Activated T-helper 9 cell treated with anti-CD3 and anti-CD28 coated beads, Interleukin-2, amount 50 U/mL, for 16 hours (primary cell): ENCODE measurements at places on chromosomes 5 and 9.

- DNase-seq: no peak
Measured at GRCh38 chr9:106405871-106406435, 457.0 kb upstream of the ZNF462 start.

DNA sequence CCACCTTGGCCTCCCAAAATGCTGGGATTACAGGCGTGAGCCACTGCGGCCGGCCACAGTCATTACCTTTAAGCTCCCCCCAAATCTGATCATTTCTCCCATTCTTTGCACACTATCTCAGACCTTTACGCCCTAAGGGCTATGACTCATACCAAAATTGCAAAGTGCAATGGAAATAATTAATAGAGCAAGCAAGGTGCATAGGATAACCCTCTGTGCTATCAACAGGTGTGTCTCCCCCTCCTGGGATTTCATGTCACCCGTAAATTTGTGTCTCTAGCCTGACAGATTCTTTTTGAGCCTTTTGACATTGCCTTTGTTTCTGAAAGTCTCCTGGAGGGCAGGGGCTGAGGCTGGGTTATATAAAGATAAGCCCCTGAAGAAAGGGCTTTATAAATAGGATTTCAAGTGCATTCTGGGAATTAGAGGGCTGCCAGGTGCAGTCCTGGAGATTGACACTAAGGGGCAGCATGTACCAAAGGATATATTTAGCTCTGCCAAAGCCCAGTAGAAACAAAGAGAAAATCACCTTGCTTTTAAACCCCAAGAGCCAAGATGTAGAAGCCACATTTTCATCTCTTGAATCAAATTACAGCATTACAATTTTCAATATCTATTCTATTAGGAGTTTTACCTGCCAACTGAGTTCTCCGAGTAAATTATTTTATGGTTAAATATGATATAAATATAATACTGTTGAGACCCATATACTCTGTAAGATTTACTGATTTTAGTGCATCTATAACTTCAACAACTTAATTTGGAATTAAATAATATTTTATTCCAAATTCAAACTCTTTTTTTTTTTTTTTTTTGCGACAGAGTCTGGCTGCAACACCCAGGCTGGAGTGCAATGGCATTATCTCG is 18.2 kb downstream of the S100Z start:
- peak; percentile 27 for DNase-seq

- no peak for DNase-seq
Measured at GRCh38 chr5:138929571-138929955, 54.4 kb upstream of the LRRTM2 start.

GRCh38 chr9:120186276-120186675 is 393.7 kb downstream of the CDK5RAP2 start:
- no peak for DNase-seq

GRCh38 chr5:14166437-14166836 is 23.3 kb downstream of the TRIO start:
- DNase-seq: no peak

DNA sequence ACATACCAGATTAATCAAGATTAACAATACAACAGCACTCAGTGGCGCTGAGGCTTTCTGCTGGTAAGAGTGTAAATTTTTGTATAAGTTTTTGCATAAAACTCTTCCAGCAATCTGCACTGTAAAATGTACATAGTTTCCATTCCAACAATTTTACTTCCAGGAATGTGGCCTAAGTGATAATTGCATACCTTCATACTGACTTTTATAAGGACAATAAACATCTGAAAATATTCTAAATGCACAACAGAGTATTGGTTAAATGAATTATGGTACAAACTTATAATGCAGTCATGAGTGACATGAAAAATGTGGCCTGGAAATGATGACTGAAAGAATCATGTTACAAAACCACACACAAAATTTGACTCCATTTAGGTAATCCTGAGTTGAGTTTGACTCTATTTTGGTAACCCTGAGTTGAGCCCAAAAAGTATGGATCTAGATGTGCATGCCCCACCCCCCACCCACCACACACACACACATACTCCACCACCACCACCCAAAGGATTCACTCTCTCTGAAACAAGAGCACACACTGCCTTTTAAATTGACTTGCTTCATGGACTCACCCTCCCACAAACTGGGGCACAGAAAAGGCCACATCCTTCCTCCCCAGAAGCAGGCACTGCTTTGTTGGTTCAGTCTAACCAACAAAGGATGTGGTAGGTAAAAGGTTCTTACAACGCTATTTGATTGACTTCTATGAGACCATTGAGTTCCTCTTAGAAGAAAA is 137.6 kb downstream of the SUSD1 start:
- DNase-seq: peak; percentile 25

DNA sequence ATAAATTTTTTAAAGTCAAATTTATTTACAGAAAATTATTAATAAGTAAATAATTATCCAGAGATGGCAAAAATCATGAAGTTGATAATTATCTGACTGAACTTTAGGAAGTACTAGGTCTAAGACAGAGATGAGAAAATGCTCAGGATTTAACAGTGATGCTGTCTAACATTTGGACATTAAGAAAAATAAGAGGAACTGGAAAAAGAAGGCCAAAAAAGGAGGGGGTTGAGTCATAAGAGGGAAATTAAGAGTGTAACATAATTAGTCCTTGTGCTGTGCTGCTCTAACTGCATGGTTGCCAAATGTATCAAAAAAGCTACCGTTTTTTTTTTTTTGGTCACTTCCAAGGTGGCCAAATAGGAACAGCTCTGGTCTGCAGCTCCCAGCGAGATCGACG is 35.4 kb upstream of the TUT7 start:
- DNase-seq: no peak

GRCh38 chr5:24110004-24110615 is 534.7 kb downstream of the CDH10 start:
- no peak for DNase-seq

GRCh38 chr9:125522328-125522725 is 184.7 kb downstream of the MAPKAP1 start:
- no peak for DNase-seq

GRCh38 chr9:3397766-3398165 is 128.0 kb downstream of the RFX3 start:
- DNase-seq: no peak

GRCh38 chr9:97804059-97804365 is 49.0 kb upstream of the FOXE1 start:
- no peak for DNase-seq

DNA sequence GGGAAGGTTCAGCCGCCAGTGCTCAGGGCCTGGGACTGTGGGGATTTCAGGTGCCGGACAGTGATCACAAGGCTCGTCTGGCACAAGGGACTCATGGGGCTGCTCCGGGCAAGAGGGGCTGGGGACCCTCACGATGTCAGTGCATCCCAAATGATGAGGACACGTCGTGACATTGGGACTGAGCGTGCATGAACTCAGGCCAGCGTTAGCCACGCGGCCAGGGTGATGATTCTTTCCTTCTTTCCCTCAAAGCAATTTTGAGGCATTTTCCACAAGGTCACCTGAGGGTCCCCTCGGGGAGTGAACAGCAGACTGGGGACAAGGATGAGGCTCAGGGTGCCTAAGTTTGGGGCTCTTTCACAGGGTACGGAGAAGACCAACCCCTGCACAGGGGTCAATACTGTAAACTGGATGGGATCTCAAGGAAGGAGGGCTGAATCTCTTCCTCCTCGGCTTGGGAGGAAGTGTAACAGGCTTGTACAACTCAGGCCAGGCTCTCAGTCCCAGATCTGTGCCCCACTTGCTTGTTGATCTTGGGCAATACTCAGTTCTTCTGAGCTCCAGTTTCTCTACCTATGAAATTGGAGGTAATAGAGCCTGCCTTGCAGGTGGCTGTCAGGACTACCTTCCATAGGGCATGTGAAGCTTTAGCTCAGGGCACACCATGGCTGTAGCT is 78.5 kb downstream of the PRRT1B start:
- no peak for DNase-seq

- no peak for DNase-seq
Measured at GRCh38 chr5:116765441-116765840, 190.8 kb upstream of the SEMA6A start.

- DNase-seq: no peak
Measured at GRCh38 chr5:80269991-80270438, 14.2 kb upstream of the SERINC5 start.

- no peak for DNase-seq
Measured at GRCh38 chr9:127539982-127540663, 72.0 kb upstream of the STXBP1 start.

DNA sequence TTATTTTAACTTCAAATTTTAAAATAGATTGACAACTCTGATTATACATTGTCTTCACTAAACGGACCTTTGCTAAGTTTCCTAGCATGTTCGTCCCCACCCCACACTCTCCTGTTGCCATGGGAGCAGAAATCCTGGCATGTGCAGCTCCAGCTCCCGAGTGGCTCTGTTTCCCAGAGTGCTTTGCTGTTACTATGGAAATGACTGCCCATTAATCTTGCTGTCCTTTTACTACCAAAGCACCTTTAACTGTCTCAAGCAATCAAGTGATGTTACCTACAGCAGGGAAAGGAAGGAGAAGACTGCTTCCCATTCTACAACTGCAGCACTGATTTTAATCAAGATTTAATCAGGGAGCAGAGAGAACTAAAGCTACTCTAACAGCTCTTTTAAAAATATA is 212.0 kb upstream of the KIF2A start:
- DNase-seq: no peak

GRCh38 chr5:95673081-95673480 is 9.7 kb downstream of the SPATA9 start:
- DNase-seq: no peak

GRCh38 chr5:55402199-55402598 is 94.4 kb downstream of the MTREX start:
- DNase-seq: no peak

GRCh38 chr9:132639322-132639721 is 30.5 kb downstream of the DDX31 start:
- no peak for DNase-seq

GRCh38 chr5:6373081-6373846 is 5.1 kb downstream of the MED10 start:
- DNase-seq: no peak
